Cardiac fibroblast (primary cell): ENCODE measurements at places on chromosomes 2 and 18.

- peak; percentile 86 for DNase-seq
Measured at GRCh38 chr2:33412920-33413319, 63.5 kb upstream of the RASGRP3 start.

- no peak for DNase-seq
Measured at GRCh38 chr18:23062011-23062410, 73.3 kb upstream of the CABLES1 start.

GRCh38 chr2:156708051-156708450 lies 271.9 kb downstream of the GPD2 start:
- DNase-seq: no peak

DNA sequence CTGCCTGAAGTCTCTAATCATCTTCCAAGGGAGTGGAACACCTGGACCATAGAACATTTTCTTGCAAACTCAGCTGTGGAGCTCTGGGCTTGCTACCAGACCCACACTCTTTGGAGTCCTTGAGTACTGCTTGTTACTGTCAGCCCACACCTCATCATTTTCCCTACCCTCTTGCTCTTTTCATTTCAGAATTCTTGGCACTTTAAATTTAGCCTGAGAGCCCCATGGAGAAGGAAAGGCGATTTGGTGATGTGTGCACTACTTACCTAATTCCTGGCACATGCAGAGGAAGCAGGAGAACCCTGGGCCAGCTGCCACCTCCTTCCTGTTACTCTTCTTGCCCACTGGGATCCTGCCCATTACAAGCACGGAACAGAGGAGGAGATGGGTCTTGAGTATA lies 31.7 kb downstream of the TMEM178A start:
- no peak for DNase-seq

- no peak for DNase-seq
Measured at GRCh38 chr2:28687640-28688385, 63.8 kb upstream of the PPP1CB start.

GRCh38 chr2:180705551-180705950 lies 274.9 kb upstream of the UBE2E3 start:
- no peak for DNase-seq

DNA sequence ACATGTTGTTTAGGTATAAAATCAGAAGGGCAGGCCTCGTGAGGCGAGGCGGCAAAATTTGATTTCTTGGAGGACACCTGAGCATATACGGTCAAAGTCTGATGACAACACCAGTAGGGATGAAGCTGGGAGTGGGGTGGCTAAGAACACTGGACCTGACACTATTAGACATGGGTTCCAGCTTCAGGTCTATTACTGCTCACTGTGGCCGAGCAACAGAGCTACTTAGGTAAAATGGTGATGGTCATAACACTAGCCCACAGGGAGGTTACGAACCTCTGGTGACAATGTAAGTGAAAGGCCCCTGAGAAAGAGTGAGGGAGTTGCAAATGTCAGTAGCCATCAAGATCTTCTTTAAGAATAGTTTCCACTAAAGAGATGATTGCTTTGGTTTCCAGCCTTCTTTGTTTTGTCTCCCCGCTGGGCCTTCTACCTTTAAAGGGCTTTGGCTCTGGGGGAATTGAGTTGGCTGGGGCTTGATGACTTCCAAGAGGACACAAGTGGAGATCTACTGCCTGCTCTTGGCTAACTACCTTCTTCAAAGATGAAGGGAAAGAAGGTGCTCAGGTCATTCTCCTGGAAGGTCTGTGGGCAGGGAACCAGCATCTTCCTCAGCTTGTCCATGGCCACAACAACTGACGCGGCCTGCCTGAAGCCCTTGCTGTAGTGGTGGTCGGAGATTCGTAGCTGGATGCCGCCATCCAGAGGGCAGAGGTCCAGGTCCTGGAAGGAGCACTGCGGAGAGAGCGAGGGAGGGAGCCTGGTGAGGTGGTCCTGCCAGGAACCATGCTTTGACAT lies 3.5 kb downstream of the IL1B start:
- DNase-seq: no peak

GRCh38 chr2:74502147-74502719 lies 2.8 kb upstream of the LBX2 start:
- DNase-seq: peak; percentile 28

DNA sequence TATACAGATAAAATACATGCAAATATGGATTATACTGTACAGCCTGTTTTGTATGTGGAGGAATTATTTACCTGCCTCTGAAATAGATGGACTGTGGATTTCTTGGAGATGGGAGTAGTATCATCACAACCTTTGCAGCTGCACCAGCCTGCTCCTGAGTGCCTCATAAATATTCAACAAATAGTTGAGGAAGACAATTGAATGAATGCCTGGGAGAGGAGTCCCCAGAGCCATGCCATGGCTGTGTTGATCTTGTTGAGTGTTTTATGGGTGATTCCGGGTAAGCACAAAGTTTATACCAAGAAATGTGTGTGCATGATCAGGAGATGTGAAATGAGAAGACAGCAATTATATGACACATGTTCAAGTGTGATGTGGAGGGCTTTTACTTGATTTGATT lies 225.0 kb downstream of the FHOD3 start:
- no peak for DNase-seq
